Tongue (tissue), 3 donors: ENCODE measurements at places on chromosomes 3 and 15. TPM values are rescaled to one million over a fixed set of nuclear protein-coding genes. Genes with fewer than 3 reads are reported as not detected.

The PRTG gene
- total RNA-seq: 19.7 TPM

The PLA2G4E gene
- 1.9 TPM for total RNA-seq

The ZNF80 gene
- total RNA-seq: not detected

The DUOX1 gene
- total RNA-seq: 32.5 TPM

The GOLGA6L25 gene
- not detected for total RNA-seq

The LSM3 gene
- total RNA-seq: 9.4 TPM

The CHST2 gene
- total RNA-seq: 15.0 TPM

The PIGBOS1 gene
- 8.6 TPM for total RNA-seq

The SLC9A9 gene
- 28.4 TPM for total RNA-seq

The CCDC39 gene
- 0.10 TPM for total RNA-seq

The CHRNB4 gene
- 1.1 TPM for total RNA-seq

The PLA1A gene
- 0.31 TPM for total RNA-seq

The NT5DC2 gene
- total RNA-seq: 46.8 TPM

The SAMMSON gene
- total RNA-seq: 0.41 TPM

The STAB1 gene
- 56.5 TPM for total RNA-seq

The ADAMTSL3 gene
- 29.2 TPM for total RNA-seq

The FBXO40 gene
- total RNA-seq: 12.7 TPM

The RAD54L2 gene
- 14.6 TPM for total RNA-seq

The IFT57 gene
- total RNA-seq: 58.4 TPM

The ITGA11 gene
- 6.3 TPM for total RNA-seq

The BCHE gene
- total RNA-seq: 44.0 TPM

The ZBTB20 gene
- total RNA-seq: 79.5 TPM

The FGD5 gene
- 26.1 TPM for total RNA-seq

The TMEM108 gene
- total RNA-seq: 4.6 TPM

The KY gene
- 222 TPM for total RNA-seq
